GM23248 (cell line): ENCODE measurements at places on chromosomes 4 and X. TPM values are rescaled to one million over a fixed set of nuclear protein-coding genes. Genes with fewer than 3 reads are reported as not detected.

DNA sequence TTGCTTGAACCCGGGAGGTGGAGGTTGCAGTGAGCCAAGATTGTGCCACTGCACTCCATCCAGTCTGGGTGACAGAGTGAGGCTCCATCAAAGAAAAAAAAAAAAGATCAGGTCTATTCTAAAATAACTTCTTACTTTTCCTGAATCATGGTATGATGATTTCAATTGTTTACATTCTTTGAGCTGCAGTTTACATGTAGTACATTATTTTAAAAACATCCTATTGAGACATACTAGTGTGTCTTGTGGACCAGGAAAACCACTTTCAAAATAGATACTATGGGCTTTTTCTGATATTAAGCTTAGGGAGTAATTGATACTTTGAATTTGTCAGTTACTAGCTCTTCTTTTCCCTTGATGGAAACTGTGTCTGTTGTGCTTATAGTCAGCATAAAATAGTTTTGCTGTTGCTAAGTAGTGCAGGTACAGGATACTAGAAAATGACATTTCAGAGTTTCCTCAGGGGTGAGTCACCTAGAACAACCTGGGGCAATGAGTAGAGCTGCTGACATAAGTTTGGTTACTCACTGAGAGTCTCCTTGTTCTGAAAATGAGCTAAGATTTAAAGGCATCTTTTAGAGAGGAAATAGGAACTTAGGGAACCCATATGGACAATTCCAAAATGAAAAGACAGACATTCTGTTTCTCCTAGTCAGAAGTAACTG, 53.2 kb upstream of the C4orf54 start:
- peak; percentile 33 for DNase-seq

GRCh38 chrX:31130457-31131220, 58.8 kb upstream of the FTHL17 start:
- no peak for DNase-seq

- no peak for DNase-seq
Measured at GRCh38 chr4:184641022-184641421, 8.2 kb downstream of the CASP3 start.

GRCh38 chr4:55947254-55947882, 1.4 kb upstream of the CEP135 start:
- DNase-seq, result peak; percentile 35

DNA sequence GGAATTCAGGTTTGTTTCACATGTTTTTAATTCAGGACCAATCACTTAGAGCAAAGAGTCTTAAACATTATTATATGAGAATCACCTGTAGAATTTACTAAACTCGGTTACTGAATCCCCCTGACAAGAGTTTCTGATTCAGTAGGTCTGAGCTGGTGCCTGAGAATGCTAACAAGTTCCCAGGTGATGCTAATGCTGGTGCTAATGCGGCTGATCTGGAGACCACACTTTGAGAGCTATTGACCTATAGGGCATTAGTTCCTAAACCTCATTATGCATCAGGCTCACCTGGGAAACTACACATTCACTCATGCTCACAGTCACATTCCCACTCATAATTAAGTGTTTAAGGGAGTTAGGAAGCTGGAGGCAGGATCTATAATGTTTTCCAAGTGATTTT, 36.1 kb upstream of the NUDT6 start:
- DNase-seq, result no peak

Gene CSAG3
- polyA plus RNA-seq, result not detected in 2 replicates

Gene CD38
- not detected in 2 replicates for polyA plus RNA-seq

Gene CLNK
- polyA plus RNA-seq, result not detected in 2 replicates

Gene SHROOM2
- 0.63 and 0.68 TPM in 2 replicates for polyA plus RNA-seq

Gene KCND1
- 0.69 and 0.71 TPM in 2 replicates for polyA plus RNA-seq

Gene CXXC4
- polyA plus RNA-seq, result not detected in 2 replicates
